ENCODE measurements at places on chromosomes 7 and 10. TPM values are rescaled to one million over a fixed set of nuclear protein-coding genes. Genes with fewer than 3 reads are reported as not detected.

The HTR5A gene
- not detected for total RNA-seq

The PLEKHS1 gene
- total RNA-seq = 0.17 TPM

The LGI1 gene
- total RNA-seq = not detected

The RPEL1 gene
- 0.17 TPM for total RNA-seq

The PRPF18 gene
- 22.4 TPM for total RNA-seq

The HILPDA gene
- 9.7 TPM for total RNA-seq

The IRF5 gene
- total RNA-seq = 10.9 TPM

The FUOM gene
- total RNA-seq = 13.8 TPM

The GATAD1 gene
- total RNA-seq = 30.2 TPM

The GPR85 gene
- total RNA-seq = 2.2 TPM

The GCK gene
- not detected for total RNA-seq

The LEP gene
- total RNA-seq = not detected

The FMC1 gene
- total RNA-seq = 6.2 TPM

The AKR1C8 gene
- not detected for total RNA-seq

The FOXI2 gene
- total RNA-seq = not detected

The IDI2 gene
- not detected for total RNA-seq

The CBLL1 gene
- 37.8 TPM for total RNA-seq

The SEMA3C gene
- 322 TPM for total RNA-seq

The RAB19 gene
- 0.89 TPM for total RNA-seq

The CALML3 gene
- total RNA-seq = 704 TPM

The FAM25G gene
- 2.9 TPM for total RNA-seq

The KCP gene
- total RNA-seq = 0.19 TPM

The DPP6 gene
- total RNA-seq = not detected

The PNLIPRP3 gene
- total RNA-seq = 98.2 TPM

The ANKRD1 gene
- total RNA-seq = not detected

The TMEM270 gene
- not detected for total RNA-seq

The SVOPL gene
- not detected for total RNA-seq

The EGR2 gene
- 1.2 TPM for total RNA-seq

The LLCFC1 gene
- total RNA-seq = not detected
